Ureter (tissue), 1 donor: ENCODE measurements at places on chromosomes 11 and 22.

GRCh38 chr11:38937709-38938108 is 2339.7 kb upstream of the RAG2 start:
- no peak for DNase-seq

DNA sequence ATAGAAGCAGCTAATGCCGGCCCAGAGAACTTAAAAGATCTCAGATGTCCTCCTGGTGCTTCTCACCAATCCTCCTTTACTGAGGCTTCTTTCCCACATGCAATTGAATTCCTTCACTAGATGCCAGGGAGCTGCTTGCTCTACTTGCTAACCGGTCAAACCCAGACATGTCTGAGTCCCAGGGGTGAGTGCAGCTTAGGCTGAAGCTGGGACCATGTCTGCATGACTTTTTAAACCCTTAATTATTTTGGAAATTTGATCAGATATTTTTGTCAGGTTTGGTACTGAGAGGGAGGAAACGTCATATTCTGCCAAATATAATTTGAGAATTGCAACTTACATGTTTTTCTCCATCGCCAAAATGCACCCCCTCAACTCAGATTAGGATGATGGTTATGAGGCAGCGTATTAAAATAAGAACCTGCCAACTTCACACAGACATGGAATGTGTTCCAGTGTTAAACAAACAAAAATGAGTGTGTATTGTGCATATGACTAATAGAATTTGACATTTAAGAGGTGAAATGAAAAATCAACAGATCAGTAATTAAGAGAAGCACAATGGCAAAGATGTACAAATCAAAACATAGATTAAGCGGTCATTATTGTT is 529.5 kb downstream of the ETS1 start:
- no peak for DNase-seq

- no peak for DNase-seq
These were observed 1071.2 kb downstream of the LRRC4C start for GRCh38 chr11:40388097-40388818.

DNA sequence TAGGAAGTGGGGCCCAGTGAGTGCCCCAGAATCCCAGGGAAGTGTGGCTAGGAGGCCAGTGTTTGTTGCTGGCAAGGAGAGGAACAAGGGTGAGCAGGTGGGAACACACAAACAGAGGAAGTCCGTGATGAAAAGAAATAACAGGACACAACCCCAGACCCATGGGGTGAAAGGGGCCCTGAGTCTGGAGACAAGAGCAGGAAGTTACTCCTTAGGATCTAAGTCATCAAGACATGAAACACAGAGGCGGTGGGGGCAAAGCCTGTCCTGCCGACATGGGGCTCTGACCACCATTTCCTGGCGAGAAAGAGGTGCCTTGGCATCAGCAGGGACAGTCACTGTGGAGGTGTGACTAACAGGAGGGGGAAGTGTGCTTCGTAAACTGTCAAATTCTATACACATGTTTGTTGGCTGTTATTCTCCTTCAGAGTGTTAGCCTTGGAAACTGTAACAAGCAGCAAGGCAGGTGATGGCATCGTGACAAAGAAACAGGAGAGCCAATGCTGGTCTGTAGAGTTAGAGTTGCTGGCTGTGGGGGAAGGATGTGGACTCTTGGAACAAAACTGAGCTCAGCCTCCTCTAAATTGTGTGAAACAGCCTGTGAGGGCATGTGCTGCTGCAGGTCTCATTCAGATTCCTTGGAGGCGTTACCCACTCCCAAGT is 21.7 kb downstream of the CHST1 start:
- DNase-seq = no peak
